Activated T-helper 1 cell treated with anti-CD3 and anti-CD28 coated beads, Interleukin-12 subunit alpha, Interleukin-12 subunit beta, Interleukin-2, Interleukin-4 antibody, amounts not matched to agents 30 ng/mL and 10 ng/mL and 1 ng/mL, durations not matched to agents 14 hours and 24 hours and 36 hours (primary cell): ENCODE measurements at places on chromosomes 12 and 14.

DNA sequence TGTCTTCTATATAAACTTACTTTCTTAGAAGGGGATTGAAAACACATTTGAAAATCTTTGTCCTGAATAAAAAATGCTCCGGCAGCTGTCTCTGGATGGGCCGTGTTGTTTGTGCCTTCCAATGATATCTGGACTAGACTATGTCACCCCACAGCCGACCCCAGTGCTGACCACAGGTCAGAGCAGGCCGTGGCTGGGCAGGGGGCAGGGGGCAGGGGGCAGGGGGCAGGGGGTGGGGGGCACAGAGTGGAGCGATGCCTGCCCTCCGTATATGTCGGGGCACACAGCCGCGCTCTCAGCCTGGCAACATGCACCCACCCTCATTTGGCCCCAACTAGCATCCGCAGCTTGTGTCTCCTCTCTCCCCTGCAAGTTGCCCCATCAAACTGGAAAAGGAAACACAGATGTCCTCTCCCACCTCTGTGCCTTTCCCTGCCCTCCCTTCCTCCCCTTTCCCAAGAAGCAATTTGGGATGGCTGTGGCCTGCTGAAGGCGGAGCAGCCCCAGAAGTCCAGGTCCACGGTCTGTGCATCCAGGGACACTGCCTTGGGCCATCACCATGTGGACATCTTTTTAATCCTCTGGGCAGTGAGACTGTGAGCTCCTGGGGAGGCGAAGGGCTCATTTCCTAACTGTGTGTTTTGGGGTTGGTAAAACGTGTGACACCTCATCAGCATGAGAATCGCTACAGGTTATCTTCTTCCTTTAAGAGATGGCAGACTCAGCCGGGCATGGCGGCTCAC is 295.7 kb upstream of the RTL1 start:
- DNase-seq = no peak
- H3K27me3 ChIP-seq = no peaks in the 10 kb centered on the region
- no peaks in the 10 kb centered on the region for H3K4me1 ChIP-seq
- H3K4me3 ChIP-seq = no peak overlapping the region

DNA sequence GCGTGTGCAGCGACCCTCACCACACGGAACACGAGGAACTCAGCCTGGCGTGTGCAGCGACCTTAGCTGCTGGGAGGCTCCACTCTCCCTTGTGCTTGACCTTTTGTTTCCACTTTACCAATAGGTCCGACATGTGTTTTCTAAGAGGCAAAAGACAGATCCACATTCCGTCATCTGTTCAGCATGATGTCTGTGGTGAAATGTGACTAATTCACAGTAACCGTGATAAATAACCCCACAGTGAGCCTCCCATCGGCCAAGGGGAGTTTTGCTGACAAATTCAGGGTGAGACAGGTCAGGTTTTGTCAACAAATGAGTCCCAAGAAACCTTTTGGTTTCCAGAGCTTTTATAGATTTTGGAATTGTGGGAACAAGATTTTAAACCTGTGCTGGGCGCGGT is 55.9 kb downstream of the MOK start:
- H3K4me3 ChIP-seq = no peak overlapping the region
- H3K27me3 ChIP-seq = peaks cover 2% of the 10 kb centered on the region
- H3K36me3 ChIP-seq = no peaks in the 10 kb centered on the region
- no peak overlapping the region for H3K27ac ChIP-seq
- no peak for DNase-seq

DNA sequence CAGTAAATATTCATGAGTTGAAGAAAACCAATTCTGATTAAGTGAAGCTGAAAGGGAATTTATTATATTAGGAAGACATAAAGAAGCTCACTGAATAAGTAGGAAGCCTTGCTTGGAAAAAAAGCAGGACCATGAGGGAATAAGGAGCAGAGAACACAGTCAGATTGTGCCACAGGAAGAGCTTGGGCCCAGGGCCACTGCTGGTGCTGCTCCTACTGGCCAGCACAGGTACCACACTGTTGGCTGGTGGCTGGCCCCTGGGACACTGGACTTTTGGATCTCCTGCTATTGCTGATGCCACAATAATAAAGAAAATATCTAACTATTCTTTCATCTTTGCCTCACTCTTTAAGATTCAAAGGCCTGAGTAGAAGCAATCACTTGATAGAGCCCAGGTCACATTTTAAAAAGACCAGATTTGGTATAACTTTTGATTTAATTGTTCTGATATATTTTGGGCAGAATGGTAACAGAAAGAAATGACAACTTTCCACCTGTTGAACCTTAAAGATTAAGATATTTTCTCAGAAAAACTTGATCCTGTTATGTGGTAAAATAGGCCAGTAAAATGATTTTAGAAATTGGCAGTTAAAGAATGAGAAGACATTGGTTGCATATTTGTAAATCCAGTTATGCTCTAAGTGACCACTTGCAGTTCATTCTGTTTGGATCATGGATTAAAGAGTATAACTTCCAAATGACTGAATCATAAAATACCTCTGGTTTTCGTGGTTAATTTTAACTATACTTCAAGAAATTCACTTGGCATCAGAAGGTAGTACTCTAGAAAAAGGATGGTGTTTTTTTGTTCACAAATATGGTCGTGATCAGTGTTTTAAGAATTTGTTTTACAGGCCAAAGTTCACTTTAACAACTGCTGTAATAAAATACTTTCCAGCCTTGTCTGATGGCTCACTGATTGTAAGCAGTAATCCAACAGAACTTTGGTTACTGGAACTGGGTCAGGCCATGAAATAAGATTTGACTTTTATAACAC is 68.3 kb downstream of the DERA start:
- no peak for DNase-seq
- H3K27me3 ChIP-seq = no peaks in the 10 kb centered on the region

- H3K27ac ChIP-seq = no peak overlapping the region
- DNase-seq = no peak
- no peak overlapping the region for H3K4me3 ChIP-seq
- no peaks in the 10 kb centered on the region for H3K4me1 ChIP-seq
Measured at GRCh38 chr12:5259523-5259922, 172.4 kb upstream of the NTF3 start.

DNA sequence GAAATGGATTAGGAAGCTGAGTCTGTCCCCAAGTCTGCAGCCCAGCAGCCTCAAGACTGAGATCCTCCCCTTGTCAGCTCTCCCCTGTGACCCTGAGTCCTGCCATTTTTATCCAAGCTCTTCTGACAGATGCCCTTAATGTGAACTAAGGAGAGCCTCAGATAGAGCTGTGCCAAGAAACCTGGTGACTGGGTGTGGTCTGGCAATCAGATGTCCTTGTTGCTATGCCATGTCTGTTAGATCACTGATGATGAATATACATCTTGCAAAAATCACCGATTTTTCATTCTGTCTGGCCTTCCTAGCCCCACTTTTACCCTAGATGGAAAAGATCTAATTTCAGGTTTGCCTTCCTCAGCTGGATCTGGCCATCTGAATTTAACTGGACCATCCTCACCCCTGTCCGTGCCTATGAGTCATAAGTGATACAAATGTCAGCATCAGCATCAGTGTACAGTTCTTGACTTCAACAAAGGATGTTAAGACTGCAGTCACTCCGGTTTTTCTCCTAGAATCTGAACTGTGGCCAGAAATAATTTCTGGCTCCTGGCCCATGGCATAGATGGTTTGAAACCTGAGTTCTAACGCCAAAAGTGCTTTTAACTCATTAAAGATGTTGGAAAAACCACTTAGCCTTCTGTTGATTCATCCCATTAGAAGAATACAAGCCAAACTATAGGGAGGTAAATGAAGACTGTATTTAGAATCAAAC is 61.2 kb upstream of the GRIP1 start:
- H3K4me3 ChIP-seq = no peak overlapping the region
- DNase-seq = no peak
- peaks cover 2% of the 10 kb centered on the region for H3K27me3 ChIP-seq
- H3K36me3 ChIP-seq = no peaks in the 10 kb centered on the region
- H3K4me1 ChIP-seq = peaks cover 6% of the 10 kb centered on the region

GRCh38 chr12:49930515-49931288 is 19.8 kb upstream of the AQP2 start:
- DNase-seq = no peak
- no peaks in the 10 kb centered on the region for H3K27me3 ChIP-seq
- H3K4me3 ChIP-seq = no peak overlapping the region
- H3K36me3 ChIP-seq = no peaks in the 10 kb centered on the region
- H3K4me1 ChIP-seq = no peaks in the 10 kb centered on the region
- H3K27ac ChIP-seq = no peak overlapping the region

DNA sequence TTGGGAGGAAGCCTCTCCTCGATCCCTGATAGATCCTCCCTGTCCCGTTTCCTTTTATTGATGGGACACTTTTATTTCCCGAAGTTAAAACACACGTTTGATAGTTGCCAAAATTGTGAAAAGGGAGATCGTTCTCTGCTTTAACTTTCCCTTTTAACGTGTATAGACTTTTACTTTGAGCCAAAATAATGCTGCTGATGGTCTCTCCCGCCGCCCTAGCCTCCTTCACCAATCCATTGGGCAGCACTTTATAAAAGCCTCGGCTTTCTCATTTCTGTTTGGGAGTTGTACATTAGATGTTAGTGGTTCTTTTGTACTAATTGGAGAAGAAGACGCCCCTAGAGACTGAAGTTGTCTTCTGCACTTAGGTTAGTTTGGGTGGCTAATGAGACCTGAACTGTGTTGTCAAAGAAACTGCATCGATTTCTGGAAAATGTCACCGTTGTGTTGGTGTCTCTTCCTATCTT is 1.4 kb downstream of the TMTC2 start:
- H3K36me3 ChIP-seq = peaks cover 6% of the 10 kb centered on the region
- H3K4me3 ChIP-seq = peak overlapping the region; percentile 92
- peaks cover 40% of the 10 kb centered on the region for H3K4me1 ChIP-seq
- H3K27me3 ChIP-seq = peaks cover 3% of the 10 kb centered on the region
- H3K27ac ChIP-seq = peak overlapping the region; percentile 92

- peaks cover 27% of the 10 kb centered on the region for H3K36me3 ChIP-seq
- no peaks in the 10 kb centered on the region for H3K4me1 ChIP-seq
- H3K27me3 ChIP-seq = no peaks in the 10 kb centered on the region
Measured at GRCh38 chr14:93245764-93246420, 38.8 kb downstream of the UBR7 start.

DNA sequence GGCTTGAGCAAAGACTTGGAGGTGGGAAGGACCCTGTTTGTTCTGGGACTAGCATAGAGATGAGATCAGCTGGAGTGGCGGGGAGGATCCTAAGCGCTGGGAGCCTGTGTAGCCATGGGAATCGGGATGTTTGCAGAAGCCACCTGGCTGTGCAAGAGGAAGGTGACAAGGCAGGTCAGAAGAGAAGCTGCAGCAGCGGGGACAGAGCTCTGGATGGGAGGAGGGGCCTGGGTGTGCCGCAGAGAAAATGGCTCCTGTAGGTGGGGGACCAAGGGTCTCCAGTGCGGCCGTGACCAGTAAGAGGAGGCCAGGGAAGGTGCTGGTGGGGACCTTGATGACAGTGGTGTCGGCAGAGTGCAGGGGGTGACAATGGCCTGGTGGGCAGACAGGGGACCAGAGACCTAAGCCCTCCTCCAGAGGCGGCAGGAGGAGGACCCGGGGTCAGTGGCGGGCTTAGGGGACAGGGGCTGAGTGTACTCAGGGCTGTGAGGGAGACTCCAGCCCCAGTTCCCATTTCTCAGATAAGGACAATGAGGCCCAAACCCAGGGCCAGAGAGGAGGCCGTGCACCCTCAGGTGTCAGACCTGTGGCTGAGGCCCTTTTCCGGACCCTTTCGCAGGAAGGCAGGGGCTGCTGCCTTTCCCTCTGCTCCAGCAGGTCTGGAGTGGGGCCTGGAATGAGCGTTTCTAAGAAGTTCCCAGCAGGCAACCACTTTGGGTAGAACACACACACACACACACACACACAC is 206.6 kb upstream of the RTL1 start:
- no peak overlapping the region for H3K27ac ChIP-seq
- no peak overlapping the region for H3K4me3 ChIP-seq
- no peak for DNase-seq
- peaks cover 2% of the 10 kb centered on the region for H3K27me3 ChIP-seq
- H3K36me3 ChIP-seq = no peaks in the 10 kb centered on the region
- no peaks in the 10 kb centered on the region for H3K4me1 ChIP-seq

DNA sequence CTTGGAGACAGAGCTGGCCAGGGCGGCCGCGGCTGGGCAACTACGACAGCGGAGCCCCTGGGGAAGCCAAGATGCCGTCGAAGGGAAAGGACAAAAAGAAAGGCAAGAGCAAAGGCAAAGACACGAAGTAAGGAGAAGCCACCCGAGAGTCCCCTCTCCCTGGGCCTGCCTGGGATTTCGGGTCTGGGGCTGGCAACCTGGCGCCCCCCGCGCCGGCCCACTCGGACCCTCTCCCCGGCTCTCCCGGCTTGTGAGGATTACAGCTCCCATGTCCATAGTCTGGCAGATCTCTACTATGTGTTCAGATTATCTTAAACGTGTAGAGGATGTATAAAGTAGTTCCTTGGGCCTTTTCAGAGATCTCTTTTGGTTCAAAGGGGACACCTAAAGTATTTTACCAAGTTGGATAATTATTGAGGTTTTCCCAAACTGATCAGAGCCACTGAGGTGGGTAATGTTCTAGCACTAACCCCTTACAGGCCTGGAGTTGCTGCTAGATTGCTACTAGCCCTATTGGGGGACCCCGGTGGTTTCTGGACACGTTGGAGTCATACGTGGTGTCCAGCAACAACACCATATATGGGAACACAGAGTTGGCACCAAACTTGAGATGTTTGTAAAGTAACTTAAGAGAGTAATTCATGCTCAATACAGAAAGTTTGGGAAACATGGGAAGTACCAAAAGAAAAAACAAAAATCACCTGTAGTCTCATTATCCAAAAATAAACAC is 424 bp downstream of the BBOF1 start:
- DNase-seq = no peak
- no peaks in the 10 kb centered on the region for H3K36me3 ChIP-seq
- H3K27me3 ChIP-seq = peaks cover 3% of the 10 kb centered on the region
- H3K4me1 ChIP-seq = peaks cover 17% of the 10 kb centered on the region

- H3K4me1 ChIP-seq = peaks cover 16% of the 10 kb centered on the region
- H3K36me3 ChIP-seq = no peaks in the 10 kb centered on the region
- no peak overlapping the region for H3K4me3 ChIP-seq
- H3K27ac ChIP-seq = no peak overlapping the region
Measured at GRCh38 chr12:101963697-101964096, 86.3 kb downstream of the DRAM1 start.

GRCh38 chr12:53824001-53824712 is 72.4 kb upstream of the CISTR start:
- no peak for DNase-seq
- no peak overlapping the region for H3K4me3 ChIP-seq
- no peaks in the 10 kb centered on the region for H3K36me3 ChIP-seq
- no peaks in the 10 kb centered on the region for H3K4me1 ChIP-seq

GRCh38 chr12:109861689-109862314 is 18.5 kb downstream of the GLTP start:
- H3K27me3 ChIP-seq = no peaks in the 10 kb centered on the region
- H3K4me1 ChIP-seq = peaks cover 16% of the 10 kb centered on the region
- DNase-seq = no peak
- H3K4me3 ChIP-seq = no peak overlapping the region

- no peaks in the 10 kb centered on the region for H3K36me3 ChIP-seq
- no peak overlapping the region for H3K27ac ChIP-seq
- DNase-seq = no peak
Measured at GRCh38 chr12:1501695-1502378, 92.5 kb downstream of the FBXL14 start.
